Activated B cell treated with CpG ODN at 0.5 μM for 24 hours (primary cell): ENCODE measurements at places on chromosomes 7 and 10. TPM values are rescaled to one million over a fixed set of nuclear protein-coding genes. Genes with fewer than 3 reads are reported as not detected.

DNA sequence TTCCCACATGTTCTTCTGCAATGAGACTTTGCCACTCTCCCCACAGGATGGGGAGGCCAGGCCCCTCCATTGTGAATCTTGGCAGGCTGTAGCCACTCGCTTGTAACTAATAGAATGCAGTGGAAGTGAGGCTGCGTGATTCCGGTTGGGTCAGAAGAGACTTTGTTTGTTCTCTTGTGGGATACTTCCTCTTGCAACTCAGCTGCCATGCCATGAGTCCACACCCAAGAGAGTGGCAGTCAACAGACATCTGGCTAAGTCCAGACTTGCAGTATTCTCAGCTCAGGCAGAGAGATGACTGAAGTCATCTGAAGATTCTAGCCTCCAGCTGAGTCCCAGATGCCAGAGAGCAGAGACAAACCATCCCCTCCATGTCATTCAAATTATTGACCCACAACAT, 153.4 kb upstream of the GDF10 start:
- no peaks in the 10 kb centered on the region for H3K36me3 ChIP-seq
- peaks cover 6% of the 10 kb centered on the region for H3K27me3 ChIP-seq
- no peak overlapping the region for H3K4me3 ChIP-seq
- no peaks in the 10 kb centered on the region for H3K4me1 ChIP-seq
- H3K27ac ChIP-seq, result no peak overlapping the region
- DNase-seq, result no peak

DNA sequence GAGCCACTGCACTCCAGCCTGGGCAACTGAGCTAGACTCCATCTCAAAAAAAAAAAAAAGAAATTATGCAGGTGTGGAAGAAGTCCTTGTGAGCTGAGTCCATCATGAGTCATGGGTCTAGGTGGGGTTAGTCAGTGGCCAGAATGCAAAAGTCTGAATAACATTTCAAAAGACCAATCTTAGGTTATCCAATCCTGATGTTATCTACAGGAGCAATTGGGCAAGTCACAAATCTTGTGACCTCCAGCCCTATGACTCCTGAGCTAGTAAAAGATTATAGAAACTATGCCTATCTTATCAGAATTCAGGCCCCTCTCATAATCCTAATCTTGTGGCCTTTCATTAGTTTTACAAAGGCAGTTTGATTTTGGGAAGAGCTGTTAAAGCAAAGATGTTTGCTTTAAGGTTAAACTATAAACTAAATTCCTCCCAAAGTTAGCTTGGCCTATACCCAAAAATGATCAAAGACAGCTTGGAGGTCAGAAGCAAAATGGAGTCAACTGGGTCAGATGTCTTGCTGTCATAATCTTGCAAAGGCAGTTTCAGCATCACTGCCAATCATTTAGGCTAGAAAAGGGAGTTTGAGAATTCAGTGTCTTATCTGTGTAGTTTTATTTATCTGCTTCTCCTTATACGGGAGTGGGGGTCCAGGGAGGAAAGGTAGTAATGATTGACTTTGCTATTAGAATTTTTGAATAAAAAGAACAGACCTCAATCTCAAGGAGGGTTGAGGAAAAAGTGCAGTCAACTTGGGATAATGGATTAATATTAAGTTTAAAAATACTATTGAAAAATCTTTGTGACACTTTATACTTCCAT, 71.2 kb upstream of the TRIM24 start:
- H3K27ac ChIP-seq, result no peak overlapping the region
- H3K4me1 ChIP-seq, result no peaks in the 10 kb centered on the region
- no peaks in the 10 kb centered on the region for H3K36me3 ChIP-seq
- no peaks in the 10 kb centered on the region for H3K27me3 ChIP-seq
- H3K4me3 ChIP-seq, result no peak overlapping the region
- no peak for DNase-seq

DNA sequence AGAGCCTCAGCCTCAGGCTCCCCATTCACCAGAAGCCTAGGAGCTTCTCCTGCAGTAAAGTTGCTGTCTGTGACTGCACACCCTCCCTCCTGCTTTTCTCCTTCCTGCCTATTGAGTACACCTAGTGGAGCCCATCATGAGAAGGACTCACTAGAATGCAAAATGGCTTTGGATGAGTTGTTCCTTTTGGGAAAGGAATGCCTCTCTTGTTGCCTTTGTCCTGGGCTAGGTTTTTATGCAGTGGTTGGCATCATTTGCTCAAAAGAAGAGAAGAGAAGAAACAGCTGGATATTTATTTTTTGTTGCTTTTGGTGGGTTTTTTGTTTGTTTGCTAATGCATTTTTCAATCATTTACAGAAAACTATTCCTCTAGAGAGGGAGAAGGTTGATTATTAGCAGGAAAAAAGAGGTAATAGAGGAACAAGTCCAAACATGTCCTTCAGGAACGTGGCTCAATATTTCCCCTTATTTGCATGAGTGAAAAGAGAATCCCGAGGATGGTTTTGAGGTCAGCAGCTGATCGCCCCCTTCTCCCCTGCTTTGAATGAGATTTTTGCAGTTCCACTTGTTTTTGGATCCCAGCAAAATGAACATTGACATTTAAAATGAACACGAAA, 369.9 kb upstream of the NRP1 start:
- no peak for DNase-seq
- H3K27me3 ChIP-seq, result no peaks in the 10 kb centered on the region
- H3K4me1 ChIP-seq, result no peaks in the 10 kb centered on the region
- H3K36me3 ChIP-seq, result no peaks in the 10 kb centered on the region

DNA sequence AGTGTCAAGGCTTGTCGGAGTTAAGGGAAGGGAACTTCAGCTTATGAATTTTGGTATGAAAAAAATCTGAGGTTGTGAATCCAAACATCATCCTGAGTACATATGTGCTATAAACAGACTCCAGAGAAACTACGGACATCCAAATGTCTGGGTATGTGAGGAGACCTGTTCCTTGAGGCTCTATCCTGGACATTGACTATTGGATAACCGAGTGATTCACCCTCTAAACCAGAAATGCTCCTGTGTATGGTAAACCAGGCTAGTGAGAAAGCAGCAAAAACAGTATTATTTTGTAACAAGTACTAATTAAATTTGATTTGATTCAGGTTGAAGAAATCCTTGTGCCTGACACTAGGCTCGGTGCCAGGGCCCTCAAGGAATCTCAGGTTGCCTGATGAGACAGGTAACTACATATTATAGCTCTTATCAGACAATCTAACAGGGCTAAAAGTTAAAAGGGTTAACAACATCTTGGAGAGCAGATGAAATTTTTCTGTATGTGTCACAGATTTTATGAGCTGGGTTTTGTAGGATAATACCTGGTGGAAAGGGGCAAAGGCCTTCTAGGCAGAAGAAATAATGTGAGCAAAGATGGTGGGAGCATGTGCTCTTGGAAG, 10.4 kb upstream of the STOX1 start:
- no peak overlapping the region for H3K4me3 ChIP-seq
- no peaks in the 10 kb centered on the region for H3K36me3 ChIP-seq
- no peak overlapping the region for H3K27ac ChIP-seq
- no peak for DNase-seq
- no peaks in the 10 kb centered on the region for H3K4me1 ChIP-seq

DNA sequence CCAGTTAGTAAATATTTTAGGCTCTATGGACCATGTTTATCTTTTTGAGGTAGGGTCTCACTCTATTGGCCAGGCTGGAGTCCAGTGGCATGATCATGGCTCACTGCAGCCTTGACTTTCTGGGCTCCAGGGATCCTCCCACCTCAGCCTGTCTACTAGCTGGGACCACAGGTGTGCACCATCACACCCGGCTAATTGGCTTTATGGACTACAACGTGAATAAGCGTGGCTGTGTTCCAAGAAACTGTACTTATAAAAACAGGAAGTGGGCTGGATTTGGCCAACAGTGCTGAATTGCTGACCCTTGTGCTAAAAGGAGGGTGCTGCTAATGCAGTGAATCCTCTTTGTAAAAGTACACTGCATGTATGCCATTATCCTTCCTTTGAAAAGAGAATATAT, 111.7 kb upstream of the CDK13 start:
- no peaks in the 10 kb centered on the region for H3K36me3 ChIP-seq
- H3K4me3 ChIP-seq, result no peak overlapping the region
- DNase-seq, result no peak
- H3K27me3 ChIP-seq, result peaks cover 43% of the 10 kb centered on the region
- no peak overlapping the region for H3K27ac ChIP-seq

GRCh38 chr10:131677671-131678070, 223.1 kb upstream of the PPP2R2D start:
- H3K4me3 ChIP-seq, result no peak overlapping the region
- no peaks in the 10 kb centered on the region for H3K27me3 ChIP-seq
- no peaks in the 10 kb centered on the region for H3K36me3 ChIP-seq
- H3K27ac ChIP-seq, result no peak overlapping the region

DNA sequence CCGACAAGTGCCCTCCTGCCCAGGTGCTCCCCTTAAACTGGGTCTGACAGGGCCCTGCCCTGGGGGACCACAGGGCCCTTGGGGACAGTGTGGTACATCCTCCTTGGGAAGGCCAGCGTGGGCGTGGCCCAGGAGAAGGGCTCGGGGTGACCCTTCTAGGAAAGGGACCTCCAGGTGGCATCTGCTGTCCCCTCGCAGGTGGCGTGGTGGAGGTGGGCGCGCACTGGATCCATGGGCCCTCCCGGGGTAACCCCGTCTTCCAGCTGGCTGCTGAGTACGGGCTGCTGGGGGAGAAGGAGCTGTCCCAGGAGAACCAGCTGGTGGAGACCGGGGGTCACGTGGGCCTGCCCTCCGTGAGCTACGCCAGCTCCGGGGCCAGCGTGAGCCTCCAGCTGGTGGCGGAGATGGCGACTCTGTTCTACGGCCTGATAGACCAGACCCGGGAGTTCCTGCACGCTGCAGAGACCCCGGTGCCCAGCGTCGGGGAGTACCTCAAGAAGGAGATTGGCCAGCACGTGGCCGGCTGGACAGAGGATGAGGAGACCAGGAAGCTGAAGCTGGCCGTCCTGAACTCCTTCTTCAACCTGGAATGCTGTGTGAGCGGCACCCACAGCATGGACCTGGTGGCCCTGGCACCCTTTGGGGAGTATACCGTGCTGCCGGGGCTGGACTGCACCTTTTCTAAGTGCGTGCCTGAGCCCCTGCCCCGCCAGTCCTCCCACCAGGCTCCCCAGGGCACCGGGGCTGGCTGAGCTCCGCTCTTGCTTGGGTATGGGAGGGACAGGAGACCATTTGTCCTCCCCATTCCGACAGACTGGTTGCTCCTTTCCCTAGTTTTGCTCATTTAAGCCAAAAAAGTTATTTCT, 972 bp downstream of the PAOX start:
- peaks cover 22% of the 10 kb centered on the region for H3K36me3 ChIP-seq
- H3K4me1 ChIP-seq, result peaks cover 38% of the 10 kb centered on the region
- no peaks in the 10 kb centered on the region for H3K27me3 ChIP-seq

- H3K27me3 ChIP-seq, result no peaks in the 10 kb centered on the region
- no peak overlapping the region for H3K4me3 ChIP-seq
- peaks cover 20% of the 10 kb centered on the region for H3K4me1 ChIP-seq
- DNase-seq, result no peak
- no peak overlapping the region for H3K27ac ChIP-seq
- no peaks in the 10 kb centered on the region for H3K36me3 ChIP-seq
Measured at GRCh38 chr10:88118729-88119128, 255.3 kb downstream of the PTEN start.

DNA sequence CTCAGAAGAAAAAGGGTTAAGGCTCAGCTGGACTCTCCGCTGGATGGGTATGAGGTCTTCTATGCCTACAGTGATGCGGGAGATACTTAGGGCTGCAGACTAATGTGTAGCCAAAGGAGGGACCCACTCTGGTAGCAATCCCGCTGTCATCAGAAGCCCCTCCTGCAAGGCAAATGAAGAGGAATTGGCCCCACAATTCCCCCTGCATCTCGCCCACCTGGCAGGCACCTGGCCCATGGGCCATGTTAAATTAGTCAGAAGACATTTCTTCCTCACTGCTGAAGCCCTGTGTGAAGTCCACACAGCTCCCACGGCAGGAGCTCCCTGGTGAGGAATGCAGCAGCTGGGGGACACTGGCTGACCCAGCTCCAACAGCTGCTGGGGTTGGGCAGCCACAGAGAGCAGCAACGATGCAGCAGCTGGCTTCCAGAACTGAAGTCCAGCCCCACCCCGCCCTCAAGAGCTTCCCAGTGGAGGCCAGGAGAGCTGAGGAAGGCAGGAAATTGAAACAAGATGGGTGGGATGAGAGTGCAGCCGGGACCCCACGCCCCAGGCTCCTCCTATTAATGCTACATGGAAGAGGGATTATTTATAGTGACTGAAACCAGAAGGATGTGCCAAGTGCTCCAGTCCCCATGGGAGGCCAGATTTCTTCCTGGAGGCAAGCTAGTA, 5.5 kb downstream of the VSTM4 start:
- no peak for DNase-seq
- H3K36me3 ChIP-seq, result no peaks in the 10 kb centered on the region
- peaks cover 2% of the 10 kb centered on the region for H3K4me1 ChIP-seq
- H3K27me3 ChIP-seq, result peaks cover 23% of the 10 kb centered on the region
- H3K27ac ChIP-seq, result no peak overlapping the region

GRCh38 chr10:70433581-70434280, 7.8 kb downstream of the NODAL start:
- H3K4me3 ChIP-seq, result no peak overlapping the region
- no peak overlapping the region for H3K27ac ChIP-seq
- H3K36me3 ChIP-seq, result peaks cover 11% of the 10 kb centered on the region
- peaks cover 20% of the 10 kb centered on the region for H3K4me1 ChIP-seq

DNA sequence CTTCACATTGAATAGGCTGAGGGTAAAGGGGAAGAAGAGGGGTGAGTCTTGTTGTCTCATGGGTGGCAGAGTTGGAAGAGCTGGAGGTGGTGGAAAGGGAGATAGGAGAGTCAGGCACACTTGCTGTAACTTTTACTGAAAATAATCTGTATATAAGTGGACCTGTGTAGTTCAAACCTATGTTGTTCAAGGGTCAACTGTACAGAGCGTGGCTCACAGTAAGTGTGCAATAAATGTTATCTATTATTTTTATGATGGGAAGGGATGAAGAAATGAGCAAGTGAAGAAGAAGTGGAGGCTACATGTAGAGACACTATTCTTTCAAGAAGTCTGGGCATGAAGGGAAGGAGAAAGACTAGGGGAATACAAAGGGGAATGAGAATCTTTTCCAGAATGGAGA, 71.5 kb upstream of the FAM133B start:
- no peak for DNase-seq
- H3K4me1 ChIP-seq, result peaks cover 10% of the 10 kb centered on the region
- no peak overlapping the region for H3K27ac ChIP-seq
- H3K27me3 ChIP-seq, result no peaks in the 10 kb centered on the region
- peaks cover 6% of the 10 kb centered on the region for H3K36me3 ChIP-seq
- no peak overlapping the region for H3K4me3 ChIP-seq

GRCh38 chr10:44105696-44106095, 279.2 kb downstream of the CXCL12 start:
- H3K4me1 ChIP-seq, result no peaks in the 10 kb centered on the region
- no peaks in the 10 kb centered on the region for H3K36me3 ChIP-seq
- no peak overlapping the region for H3K4me3 ChIP-seq
- H3K27me3 ChIP-seq, result no peaks in the 10 kb centered on the region
- no peak for DNase-seq

GRCh38 chr10:96671211-96671890, 49.0 kb downstream of the PIK3AP1 start:
- peak overlapping the region; percentile 99 for H3K27ac ChIP-seq
- no peak for DNase-seq
- H3K4me3 ChIP-seq, result peak overlapping the region; percentile 57

CARD11 gene
- 107 and 114 TPM in 2 replicates for total RNA-seq

RNF32 gene
- total RNA-seq, result 1.0 and 2.9 TPM in 2 replicates

ZRANB1 gene
- 17.7 and 17.8 TPM in 2 replicates for total RNA-seq

UTF1 gene
- not detected in 2 replicates for total RNA-seq

PLA2G12B gene
- not detected in 2 replicates for total RNA-seq

CACNB2 gene
- total RNA-seq, result not detected in 2 replicates

CRCP gene
- 40.8 and 42.5 TPM in 2 replicates for total RNA-seq

GSTO2 gene
- 0.56 and 0.91 TPM in 2 replicates for total RNA-seq

FFAR4 gene
- not detected in 2 replicates for total RNA-seq

BICC1 gene
- not detected in 2 replicates for total RNA-seq

SEM1 gene
- 32.3 and 35.5 TPM in 2 replicates for total RNA-seq
